Glomerular endothelial cell (primary cell): ENCODE measurements at places on chromosomes 3 and 15. TPM values are rescaled to one million over a fixed set of nuclear protein-coding genes. Genes with fewer than 3 reads are reported as not detected.

DNA sequence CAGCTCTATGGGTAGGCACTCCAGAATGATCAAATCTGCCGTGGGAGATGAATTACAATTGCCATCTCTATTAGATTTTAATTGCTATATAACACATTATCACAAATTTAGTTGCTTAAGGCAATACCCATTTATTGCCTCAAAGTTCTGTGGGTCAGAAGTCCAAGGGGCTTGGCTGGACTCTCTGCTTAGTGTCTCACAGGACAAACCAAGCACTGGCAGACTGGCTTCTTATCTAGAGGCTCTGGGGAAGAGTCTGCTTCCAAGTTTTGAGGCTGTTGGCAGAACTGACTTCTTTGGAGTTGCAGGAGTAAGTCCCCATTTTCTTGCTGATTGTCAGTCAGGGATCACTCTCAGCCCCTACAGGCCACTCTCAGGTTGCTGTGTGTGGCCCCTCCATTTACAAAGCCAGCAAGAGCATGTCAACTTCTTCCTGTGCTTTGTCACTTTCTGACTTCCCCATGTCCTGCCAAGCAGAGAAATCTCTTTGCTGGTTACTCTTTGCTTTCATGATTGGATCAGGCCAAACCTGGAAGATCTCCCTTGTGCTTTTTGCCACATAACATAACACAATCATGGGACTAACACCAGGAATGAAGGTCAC, 93.5 kb upstream of the PRICKLE2 start:
- no peak for DNase-seq

GRCh38 chr3:184688251-184688881, 23.5 kb downstream of the MAGEF1 start:
- no peak for DNase-seq

DNA sequence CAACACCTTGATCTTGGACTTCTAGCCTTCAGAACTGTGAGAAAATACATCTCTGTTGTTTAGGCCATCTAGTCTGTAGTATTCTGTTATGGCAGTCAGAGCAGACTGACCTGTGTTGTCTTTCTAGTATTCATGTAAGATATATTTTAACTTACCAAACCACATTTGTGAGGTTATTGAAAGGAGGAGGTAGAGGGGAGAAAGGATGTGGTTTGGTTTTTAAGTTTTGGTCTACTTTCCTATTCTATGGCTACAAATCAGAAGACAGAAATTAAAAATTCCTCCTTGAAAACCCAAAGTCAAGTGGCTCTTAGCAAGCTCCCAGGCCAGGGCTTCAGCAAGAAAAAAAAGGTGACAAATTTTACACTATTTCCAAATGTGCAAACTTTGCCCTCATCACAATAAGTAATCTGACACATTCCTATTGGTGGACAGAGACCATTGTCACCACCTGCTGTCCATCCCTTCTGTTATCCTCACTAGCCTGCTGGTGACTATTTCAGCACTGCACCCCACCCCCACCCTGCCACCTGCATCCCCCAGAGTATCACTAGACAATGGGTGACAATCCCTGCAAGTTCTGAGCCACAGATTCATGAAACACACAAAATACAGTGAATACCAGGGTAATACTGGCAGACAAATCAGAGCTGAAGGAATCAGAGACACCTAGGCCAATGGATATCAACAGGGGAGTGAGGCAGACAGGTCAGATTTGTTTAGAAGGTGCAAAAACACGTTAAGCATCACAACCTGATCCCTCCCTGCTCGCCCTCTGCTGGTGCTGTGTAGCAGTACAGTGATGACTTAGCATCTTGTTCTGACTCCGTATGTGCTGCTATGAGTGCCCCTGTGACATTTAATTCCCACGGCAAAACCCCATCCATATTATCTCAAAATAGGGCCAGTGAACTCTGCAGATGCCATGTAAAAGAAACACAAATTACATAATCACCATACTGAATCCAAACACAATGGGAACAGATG, 79.0 kb upstream of the DCLK3 start:
- DNase-seq = no peak

GRCh38 chr3:151430821-151431484, 29.9 kb downstream of the IGSF10 start:
- DNase-seq = no peak

DNA sequence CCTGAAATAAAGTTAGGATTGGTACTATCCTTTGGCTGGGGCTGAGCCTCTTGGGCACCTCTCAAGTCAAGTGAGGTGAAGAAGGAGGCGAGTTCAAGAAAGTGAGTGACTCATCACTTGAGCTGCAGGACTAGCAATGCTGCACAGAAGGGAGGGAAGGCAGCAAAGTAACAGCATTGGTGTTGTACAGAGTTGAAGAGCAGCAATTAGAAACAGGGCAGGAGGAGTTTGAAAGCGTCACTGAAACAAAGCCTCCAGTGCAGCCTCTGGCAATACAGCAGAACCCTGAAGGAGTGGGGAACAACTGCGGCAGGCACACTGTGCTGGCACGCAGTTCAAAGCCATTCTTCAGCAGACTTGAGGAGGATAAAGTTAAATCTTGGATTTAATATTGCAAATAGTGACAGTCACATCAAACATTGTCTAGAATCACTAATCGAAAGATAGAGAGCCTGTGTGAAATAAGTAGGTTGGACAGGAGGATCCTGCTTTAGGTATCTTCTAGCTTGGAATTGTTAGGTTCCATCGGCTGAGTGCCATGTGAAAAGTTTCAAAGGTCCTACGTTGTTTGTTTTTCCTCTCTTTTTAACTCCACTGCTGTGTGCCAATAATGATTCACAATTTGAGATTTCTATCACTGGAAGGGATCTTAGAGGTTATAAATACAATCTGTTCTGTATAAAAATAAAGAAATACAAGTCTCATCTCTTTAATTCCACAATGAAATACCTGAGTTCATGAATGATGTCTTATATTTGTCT, 479.8 kb downstream of the NAALADL2 start:
- no peak for DNase-seq

GRCh38 chr3:123344175-123344906, 104.5 kb downstream of the ADCY5 start:
- DNase-seq = no peak

DNA sequence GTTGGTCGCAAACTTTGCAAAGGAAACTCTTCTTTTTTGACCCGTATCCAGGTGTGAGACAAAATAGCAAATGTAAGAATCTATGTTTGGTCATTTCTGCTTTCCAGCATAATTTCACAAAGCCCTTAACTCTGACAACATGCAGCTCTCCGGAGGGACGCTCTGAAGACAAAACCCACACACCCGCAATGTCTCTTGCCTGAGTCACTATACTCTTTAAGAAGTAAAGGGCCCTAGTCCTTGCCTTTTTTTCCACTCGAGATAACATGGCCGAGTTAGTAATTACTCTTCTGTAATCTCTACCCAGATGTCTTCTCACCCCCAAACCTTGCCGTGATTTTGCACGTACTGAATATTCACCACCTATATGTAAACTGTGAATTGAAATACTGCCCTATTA, 115.7 kb upstream of the ADAMTS9 start:
- no peak for DNase-seq

DNA sequence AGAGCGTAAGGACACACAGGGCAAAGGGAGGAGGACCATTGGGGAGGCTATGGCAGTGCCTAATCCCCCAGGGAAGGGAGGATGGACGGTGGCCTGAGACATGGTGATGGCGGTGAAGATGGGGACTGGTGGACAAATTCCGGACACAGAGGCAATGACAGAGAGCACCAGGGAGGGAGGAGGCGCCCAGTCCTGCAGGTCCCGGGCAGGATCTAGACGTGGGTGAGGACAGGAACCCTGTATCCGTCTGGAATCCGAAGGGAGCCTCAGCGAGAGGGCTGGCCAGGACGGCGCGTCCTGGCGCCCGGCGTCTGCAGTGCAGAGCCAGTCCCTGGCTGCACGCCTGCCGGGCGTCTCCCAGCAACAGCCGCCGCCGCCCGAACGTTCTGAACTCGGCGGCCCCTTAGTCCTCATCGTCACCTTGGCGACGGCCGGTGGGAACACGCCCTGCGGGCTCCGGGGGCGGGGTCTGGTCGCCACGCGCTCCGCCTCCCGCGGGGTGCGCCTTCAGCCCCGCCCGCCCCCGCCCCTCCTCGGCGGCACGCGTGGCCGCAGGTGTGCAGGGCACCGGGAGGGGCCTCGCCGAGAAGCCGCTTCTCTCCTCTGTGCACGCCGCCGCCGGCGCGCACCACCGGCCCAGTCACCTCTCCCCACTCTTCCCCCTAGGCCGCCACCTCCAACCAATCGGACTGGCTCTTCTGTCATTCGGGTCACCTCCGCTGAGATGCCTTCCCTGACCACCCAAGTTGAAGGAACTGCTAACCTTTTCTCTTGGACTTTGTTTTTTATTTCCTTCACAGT, 11.6 kb downstream of the XIRP1 start:
- no peak for DNase-seq

GRCh38 chr3:119318876-119319275, 24.7 kb downstream of the ARHGAP31 start:
- DNase-seq = no peak

- no peak for DNase-seq
Measured at GRCh38 chr3:111910806-111911205, 51.7 kb downstream of the PHLDB2 start.

GRCh38 chr3:31043184-31043819, 148.8 kb upstream of the GADL1 start:
- no peak for DNase-seq

FSD2 gene
- total RNA-seq = 0.47 TPM in 1 of 2 replicates, not detected in the other

GOLGA8B gene
- 9.3 and 25.9 TPM in 2 replicates for total RNA-seq

IL20RB gene
- total RNA-seq = 0.73 and 1.6 TPM in 2 replicates
